ENCODE measurements at places on chromosomes 2 and 18.

GRCh38 chr2:109703077-109703476 is 88.9 kb downstream of the SOWAHC start:
- no peak for DNase-seq

DNA sequence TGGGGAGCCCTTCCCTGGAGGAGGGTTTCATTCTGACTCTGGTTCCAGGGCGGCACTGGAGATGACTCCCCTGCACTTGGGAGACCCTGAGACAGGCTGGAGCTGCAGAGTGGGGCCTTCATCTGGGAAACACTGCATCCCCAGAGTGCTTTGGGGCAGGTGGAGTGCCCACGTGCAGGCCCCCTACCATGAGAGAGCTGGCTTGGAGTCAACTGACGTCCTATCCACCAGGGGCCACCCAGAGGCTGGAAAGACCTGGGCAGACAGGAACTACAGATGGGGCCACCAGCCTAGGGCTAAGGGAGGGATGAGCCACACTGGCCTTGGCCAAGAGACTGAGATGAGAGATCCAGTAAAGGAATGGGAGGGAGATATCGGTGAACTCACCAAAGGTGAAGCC is 153.8 kb downstream of the ASB1 start:
- DNase-seq: no peak

DNA sequence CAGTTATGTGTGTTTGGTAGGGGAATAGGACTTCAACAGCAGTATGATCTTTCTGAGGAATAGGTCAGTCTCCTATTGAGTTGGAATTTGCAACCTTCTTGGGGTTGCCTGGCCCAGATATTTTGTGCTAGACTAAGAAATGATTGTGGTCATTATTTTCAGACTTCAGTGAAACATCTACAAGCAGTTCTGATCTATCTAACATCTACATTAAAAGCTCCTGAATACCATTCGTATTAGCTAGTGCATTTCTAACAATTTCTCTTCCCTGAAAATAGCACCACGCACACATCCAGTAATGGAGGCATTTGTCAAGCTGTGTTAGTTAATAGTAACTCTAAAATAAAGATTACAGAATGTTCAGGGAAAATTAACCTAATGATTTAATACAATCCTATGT is 179.3 kb downstream of the FIGN start:
- no peak for DNase-seq

- DNase-seq: no peak
Measured at GRCh38 chr2:218954541-218955300, 4.7 kb upstream of the CDK5R2 start.

DNA sequence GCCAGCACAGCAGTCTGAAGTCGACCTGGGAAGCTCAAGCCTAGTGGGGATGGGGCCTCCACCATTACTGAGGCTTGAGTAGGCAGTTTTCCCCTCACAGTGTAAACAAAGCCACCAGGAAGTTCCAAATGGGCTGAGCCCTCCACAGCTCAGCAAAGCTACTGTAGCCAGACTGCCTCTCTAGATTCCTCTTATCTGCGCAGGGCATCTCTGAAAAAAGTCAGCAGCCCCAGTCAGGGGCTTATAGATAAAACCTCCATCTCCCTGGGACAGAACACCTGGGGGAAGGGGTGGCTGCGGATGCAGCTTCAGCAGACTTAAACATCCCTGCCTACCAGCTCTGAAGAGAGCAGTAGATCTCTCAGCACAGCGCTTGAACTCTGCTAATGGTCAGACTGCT is 218.4 kb upstream of the VRK2 start:
- DNase-seq: no peak
